ENCODE measurements at places on chromosomes 7 and 10.

GRCh38 chr7:135273581-135273980 lies 39.9 kb downstream of the STRA8 start:
- DNase-seq, result no peak

DNA sequence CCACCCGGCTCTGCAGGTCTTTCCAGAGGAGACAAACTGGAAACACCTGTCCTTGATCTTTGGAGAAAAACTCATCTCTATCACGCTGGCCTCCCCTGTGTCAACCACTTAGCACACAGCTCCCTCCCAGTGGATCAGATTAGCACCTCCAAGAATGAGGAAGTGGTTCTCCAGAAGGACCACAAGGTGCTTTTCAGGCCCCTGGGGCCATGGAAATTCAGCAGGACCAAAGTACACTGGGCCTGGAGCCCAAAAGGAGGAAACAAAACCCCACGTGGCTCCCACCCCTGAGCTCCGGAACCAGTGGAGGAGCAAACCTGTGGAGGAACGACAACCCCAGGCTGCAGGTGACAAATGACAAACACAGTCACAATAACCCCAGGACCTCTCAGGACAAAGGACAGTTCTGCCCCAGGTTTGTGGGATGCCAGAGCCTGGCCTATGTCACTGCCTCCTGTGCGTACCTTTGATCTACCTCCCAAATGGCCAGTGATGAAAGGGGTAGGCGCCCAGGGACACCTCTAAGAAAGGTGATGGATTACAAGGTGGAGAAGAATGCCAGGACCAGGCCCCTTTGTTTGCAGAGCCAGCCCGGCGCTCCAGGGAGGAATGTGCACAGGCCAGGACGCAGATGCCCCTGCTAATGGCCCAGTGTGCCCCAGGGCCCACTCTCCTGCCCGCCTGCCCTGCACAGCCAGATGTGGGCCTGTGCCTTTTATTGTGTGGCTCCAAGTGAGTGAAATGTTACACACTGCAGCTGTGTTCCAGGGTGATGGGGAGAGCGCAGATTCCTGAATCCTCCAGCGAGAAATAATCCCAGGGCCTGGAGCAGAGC lies 5.7 kb downstream of the TNS3 start:
- DNase-seq, result no peak

DNA sequence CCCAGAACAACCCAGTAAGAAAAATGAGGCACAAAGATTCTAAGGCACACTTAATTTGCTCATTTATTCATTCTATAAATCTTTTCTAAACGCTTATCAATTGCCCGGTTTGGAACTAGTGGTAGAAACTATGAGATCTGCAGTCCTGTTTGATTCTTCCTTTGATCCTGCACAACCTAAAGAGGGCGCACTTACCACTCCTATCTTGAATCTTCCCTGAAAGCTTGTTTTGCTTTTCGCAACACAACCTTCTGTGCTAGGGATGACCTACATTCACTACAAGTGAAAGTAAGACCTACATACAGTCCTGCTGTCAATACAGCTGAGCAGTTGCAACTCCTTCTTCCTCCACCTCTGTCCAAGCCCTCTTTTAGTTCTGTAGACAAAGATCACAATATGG lies 12.6 kb upstream of the ARL4A start:
- DNase-seq, result no peak

DNA sequence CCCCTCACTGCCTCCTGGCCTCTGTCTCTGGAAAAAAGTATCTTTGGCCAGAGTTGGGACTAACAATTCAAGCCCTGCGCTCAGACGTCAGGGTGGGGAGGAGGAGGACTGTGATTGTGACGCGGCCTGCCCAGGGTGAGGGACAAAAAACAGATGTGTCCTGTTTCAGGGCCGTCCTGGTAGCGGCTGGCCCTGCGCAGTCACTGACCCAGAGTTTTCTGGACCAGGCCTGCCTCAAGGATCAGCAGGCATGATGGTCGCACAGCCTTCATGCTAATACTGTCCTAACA lies 110.1 kb downstream of the CYTH3 start:
- no peak for DNase-seq

DNA sequence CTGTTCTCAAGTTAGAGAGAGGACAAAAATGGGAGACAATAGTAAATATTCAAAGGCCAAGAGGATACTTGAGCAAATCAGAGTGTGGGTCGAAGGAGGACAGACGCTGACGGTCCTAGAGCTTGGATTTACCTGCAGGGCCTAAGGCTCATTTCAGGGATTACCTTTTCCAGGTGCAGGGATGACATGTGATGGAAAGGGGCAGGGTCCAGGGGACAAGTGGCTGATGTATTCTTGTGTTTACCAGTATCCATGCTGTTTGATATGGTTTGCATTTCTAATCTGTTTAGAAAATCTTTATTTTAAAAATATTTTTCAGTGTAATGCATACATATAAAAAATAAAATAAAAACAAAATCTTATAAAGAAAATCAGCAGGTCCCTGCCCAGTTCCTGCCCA lies 5.3 kb downstream of the GALNTL5 start:
- DNase-seq, result no peak

DNA sequence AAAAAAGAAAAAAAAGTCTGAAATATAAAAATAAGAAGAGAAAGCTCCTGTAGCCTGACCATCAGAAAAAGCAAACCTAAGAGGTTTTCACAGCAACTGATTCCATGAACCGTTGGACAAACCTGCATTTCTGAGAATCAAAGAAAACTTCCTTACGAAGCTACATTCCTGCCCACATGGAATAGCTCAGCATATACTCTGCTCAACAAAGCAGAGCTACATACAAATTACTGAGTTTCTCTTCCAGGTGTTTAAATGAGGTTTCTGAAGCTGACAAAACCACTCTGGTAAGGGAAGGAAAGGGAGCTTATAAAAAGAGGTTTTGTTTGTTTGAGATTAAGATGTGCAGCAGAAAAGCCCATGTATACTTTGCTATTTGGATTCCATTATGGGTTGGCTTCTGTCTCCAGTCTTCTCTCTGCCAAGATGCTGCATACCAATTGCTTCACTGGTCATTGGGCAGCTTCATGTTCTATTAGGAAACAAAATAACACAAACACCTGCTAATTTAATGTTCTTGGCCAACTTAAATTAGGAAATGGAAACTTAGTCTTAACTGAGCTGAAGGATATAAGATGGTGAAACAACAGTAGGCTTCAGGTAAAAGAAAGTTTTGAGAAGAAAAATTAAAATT lies 314.1 kb downstream of the LRRTM3 start:
- DNase-seq, result no peak

GRCh38 chr7:128815289-128815942 lies 14.8 kb upstream of the FLNC start:
- DNase-seq, result no peak

DNA sequence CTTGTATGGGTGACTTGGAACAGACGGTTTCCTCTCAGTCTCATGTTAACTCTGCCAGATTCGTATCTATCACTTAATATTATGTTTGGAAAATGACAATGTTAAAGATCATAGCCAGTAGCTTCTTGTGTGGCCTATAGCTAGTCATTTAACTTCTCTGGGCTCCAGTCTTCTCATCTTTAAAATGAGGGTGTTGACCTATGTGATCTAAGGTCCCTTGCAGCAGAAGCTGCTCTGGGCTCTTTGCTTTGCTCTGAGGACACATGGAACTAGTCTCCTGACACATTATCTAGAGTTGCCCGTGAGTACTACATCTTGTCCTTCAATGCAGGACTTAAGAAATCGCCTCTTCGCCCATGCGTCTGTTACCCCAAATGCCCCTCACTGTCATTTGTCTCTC lies 93.1 kb downstream of the TMEM178B start:
- no peak for DNase-seq

- DNase-seq, result no peak
Measured at GRCh38 chr7:82450759-82451158, 7.2 kb upstream of the CACNA2D1 start.

DNA sequence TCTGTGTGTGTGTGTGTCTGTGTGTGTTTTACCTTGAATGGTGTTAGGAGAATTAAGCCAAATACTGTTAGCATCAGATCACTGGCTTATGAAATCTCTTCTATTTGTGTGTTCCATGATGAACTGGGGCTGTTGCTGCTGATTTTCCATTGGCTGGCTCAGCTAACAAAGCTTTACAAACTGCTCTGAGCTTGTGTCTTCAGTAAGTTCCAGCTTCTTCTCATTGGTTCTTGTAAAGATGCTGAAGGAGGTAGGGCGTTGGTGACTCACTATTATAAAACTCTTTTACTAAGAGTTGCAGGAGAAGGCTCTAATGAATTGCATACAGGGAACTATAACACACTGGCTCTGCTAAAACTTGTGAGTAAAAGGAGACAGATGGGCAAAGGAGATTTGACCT lies 136.4 kb upstream of the PRKCQ start:
- no peak for DNase-seq

GRCh38 chr7:99478464-99479440 lies 6.1 kb downstream of the ZNF789 start:
- no peak for DNase-seq

DNA sequence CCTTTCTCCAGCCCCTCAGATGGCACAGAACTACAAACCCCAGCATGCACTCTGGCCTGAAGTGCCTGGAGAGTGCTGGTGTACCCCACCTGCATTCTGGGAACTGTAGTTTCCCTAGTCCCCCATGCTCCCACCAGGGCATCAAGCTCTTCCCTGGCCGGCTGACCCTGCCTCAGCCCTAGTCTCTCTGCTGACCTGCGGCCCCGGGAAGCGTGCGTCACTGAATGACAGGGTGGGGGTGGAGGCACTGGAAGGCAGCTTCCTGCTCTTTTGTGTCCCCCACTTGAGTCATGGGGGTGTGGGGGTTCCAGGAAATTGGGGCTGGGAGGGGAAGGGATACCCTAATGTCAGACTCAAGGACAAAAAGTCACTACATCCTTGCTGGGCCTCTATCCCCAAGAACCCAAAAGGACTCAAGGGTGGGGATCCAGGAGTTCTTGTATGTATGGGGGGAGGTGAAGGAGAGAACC lies 2.1 kb downstream of the NOS3 start:
- peak; percentile 78 for DNase-seq

DNA sequence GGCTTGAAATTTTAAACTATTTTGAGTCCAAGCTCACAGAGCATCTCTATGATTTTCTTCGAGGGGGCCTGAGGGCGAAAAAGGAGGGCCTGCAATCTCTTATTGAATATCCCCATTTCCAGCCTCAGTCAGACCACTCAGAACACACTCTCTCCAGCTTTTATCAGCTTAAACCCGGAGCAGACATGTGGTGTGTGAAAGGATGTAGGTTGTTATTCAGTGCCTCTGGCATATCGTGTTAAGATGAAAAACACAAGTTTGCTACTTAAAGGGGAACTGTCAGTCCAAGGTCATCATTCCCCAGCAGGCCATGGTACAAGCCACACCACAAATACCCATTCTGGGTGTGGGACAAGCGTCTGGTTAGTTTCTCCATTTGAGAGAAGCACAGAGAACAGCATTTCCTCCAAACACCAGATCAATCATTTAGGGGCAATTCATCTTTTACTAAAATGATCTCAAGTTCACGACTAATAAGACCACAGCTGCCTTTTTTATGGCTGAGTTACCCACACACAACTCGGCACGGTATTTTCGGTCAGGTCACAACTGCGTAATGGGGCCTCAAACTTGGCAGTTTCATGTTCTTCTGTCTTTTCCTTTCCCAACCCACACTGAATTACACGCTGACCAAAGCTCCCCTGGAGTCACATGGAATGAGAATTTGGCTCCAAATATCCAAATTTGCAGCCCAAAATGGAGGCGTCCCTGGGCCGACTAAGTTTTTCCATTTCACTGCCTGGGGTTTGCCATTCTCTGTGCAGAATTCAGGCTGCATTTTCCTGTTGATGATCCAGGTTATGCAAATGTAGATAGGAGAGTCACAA lies 188.4 kb downstream of the SEM1 start:
- no peak for DNase-seq

- no peak for DNase-seq
Measured at GRCh38 chr7:30188811-30189210, 54.0 kb downstream of the MTURN start.

DNA sequence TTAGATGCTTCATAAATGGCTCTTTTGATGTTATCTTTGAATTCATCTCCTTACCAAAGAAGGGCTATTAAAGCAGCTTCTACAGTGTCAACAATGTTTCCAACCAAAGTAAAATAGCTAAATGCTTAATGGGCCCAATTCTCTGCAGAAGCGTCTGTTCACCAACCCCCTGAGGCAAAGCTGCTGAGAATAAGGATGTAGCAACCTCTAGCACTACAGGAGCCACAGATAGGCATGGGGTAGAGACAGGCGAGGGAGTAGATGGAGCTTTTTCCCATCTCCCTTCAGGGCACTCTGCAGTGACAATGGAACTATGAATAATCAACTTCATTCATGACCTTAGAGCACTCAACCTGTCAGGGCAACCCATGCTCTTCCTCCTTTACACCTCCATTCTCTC lies 134.1 kb downstream of the FZD1 start:
- no peak for DNase-seq

DNA sequence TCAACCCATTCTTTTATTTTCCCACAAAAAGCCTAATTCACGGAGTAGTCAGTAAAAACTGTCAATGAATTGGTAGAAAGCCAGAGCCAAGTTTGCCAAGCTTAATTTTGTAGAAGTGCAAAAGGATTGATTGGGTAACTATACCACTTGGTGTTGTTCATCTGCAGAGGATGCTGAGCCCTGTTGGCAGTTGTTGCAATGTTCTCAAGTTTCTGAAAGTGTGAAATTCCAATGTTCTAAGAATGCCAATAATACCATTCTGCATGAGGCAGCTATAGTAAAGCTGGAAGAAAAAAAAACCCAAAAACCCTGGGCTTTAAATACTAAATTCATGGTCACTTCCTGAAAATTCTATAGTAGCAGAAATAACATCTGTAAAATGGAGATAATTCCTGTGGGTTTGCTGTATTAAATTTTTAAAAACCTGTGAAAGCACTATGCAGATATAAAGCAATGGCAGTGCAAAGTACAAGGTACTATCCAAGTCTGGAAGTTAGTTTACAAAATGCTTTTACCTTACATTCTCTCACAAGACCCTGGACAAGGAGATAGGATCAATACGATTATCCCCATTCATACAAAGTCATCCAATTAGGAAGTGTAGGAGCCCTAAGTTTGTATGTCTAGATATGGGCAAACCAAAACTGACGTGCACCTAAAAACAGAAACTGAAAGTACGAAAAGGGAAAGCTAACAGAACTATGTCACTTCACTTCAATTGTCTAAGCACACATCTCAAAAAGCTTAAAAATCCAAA lies 6.0 kb upstream of the PON1 start:
- DNase-seq, result no peak

- DNase-seq, result peak; percentile 33
Measured at GRCh38 chr7:104327938-104328295, 486 bp upstream of the LHFPL3 start.

- DNase-seq, result no peak
Measured at GRCh38 chr10:79398642-79399041, 46.8 kb downstream of the ZCCHC24 start.

GRCh38 chr7:29426587-29426986 lies 137.0 kb upstream of the PRR15 start:
- no peak for DNase-seq

Data from WTC11 (cell line).